ENCODE measurements at places on chromosomes 1 and 21.

DNA sequence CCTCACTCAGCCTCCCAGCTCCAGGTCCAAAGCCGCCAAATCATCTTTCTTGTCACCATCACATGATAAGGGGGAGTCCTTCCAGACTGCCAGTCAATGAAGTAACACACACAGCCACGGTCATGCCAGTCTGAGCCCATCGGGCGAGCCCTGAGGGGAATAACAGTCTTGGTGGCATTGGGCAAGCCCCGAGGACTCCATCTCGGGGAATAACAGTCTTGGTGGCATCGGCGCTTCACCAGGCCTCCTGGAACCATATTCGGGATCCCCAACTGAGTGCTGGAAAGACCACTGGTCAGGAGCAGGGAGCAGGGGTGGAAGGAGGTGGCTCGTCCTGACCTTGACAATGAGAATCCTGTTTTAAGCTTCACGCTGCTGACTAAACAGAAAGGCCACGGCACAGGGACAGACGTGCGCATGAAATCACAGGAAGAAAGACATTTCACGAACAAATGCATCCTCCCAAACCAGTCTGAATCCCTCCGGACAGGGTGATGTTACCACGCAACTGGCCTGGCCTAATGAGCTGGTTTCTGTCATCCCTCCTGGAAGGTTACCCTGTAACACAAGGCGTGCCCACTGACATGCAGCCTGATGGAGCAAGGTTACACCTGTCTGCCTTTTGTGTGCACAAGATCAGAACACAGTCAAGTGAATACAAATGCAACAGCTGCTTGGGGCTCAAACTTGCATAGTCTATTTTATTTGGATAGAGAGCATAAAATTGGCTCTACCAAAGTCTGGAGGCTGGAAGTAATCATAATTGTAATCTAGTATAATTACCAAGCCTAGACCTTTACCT, 517.4 kb downstream of the KIF26B start:
- no peak for DNase-seq

GRCh38 chr1:245418077-245418476, 263.3 kb downstream of the KIF26B start:
- no peak for DNase-seq

DNA sequence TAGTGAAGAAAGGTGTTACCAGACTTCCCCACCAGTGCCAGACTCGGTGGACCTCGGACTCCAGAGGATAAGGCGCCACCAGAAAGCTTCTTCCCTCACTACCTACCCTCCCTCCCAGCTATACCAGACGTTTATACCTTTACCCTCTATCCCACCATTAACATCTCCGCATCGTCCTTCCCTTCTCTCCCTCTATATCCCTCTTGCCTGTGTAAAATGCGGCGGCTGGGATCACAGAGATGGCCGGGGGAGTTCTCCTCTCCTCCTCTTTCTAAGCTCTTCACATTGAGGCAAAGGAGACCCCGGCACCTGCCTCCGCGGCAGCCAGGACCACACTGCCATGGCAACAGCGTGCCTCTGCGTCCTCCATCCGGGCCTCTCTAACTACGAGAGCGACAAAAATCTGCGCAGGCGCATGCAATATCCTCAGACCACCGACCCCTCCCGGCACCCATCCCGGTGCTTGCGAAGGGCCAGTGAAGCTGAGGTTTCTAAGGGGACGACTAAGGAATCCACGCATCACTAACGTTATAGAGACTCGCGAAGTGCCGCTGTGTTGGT, at the start of gene CCDC181:
TSS of gene CCDC181 (minus strand) at position 394 of the 561 bp plus-strand sequence. CDS start 2,547 bp downstream, outside the sequence.
- no peak for DNase-seq

GRCh38 chr1:2522230-2522629, 4.2 kb downstream of the PANK4 start:
- no peak for DNase-seq

DNA sequence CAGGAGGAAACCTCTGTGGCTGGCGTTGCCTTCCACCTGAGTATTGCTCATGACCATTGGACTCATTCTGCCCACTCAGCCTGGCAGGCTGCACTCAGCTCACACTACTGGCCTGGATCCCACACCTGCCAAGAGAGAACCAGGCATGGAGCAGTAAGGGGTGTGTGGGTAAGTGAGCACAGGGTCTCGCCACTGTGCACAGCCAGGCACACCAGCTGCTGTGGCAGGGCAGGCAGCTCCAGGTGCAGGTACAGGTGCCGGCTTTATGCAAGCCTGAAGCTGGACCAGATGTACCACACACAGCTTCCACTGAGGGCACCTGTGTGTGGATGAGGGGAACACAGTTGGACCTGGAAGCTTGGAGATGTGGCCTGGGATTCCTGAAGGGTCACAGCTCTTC, 295.2 kb upstream of the SNX7 start:
- no peak for DNase-seq

GRCh38 chr1:226026833-226027232, 27.7 kb upstream of the SDE2 start:
- no peak for DNase-seq

DNA sequence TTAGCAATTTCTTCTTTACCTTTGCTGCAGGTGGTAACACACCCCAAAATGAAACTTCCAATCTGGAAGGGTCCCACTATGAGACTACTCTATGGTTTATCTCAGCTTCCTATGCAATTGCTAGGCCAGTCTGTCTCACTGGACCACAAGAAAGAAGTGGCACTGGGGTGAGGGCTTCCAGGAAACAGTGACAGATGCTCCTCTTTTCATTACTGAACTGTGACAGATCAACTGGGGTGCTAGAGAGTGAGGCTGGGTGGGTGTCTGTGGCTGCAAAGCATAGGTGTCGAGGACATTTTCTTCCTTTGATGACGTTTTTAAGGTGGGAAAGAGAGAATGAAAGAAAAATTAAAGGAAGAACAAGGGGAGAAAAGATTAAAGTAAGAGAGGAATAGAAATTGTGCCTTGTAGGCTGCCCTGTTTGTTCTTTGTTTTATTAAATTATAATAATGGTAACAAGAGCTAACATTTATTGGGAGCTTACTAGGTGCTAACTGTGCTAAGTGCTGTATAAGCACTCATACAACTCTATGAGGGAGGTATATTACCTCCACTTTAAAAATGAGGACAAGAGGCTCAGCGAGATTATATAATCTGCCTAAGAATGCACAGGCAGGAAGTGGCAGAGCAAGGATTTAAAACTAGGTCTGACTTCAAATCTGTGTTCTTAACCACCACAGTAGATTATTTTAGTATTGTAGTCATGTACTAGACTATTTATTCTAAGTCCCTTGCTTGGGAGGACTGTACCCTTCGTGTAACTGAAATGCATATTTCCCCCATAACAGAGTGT, 27.8 kb upstream of the DMRTA2 start:
- DNase-seq, result no peak

DNA sequence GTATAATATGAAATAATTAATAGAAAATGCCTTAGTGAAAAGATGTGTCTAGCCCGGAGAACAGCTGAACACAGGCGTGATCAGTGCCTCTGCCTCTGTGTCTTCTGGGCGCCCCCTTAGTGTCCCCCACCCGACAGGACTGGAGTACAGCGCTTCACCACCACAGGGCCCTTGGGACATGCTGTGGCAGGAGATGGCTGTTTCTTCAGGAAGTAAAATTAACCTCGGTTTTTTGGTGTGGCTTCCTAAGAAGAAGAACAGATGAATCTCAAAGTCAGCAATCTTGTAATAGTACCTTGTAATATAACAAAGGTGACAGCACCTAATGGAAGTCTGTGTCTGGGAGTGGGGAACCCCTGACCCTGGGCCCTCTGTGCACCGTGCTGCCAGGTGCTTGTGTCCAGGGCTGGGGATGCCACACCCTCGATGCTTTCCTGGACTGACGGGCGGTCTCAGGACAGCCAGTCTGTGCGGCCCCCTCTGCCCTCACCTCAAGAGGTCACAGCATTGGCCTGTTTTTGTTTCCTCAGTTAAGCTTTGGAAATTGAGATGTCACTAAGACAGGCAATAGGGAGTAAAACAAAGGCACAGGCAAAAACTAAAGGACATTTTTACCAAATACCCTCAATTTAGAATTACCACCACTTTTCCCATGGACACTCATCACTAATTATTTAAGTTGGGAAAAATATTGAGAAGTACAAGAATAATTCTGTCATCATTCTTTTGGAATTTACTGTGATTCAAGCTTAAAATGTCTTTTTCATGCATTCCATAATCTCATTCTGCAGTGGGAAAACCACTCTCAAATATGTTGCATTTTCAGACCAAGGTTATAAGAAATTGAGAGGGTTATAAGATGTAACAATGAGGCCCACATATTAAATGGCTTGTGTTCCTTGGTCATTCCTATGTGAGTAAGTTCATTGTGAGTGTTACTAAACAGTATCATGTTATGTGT, 79.3 kb downstream of the ADARB1 start:
- no peak for DNase-seq

- DNase-seq, result no peak
Observed at GRCh38 chr1:204944662-204945061, 74.0 kb downstream of the NFASC start.

DNA sequence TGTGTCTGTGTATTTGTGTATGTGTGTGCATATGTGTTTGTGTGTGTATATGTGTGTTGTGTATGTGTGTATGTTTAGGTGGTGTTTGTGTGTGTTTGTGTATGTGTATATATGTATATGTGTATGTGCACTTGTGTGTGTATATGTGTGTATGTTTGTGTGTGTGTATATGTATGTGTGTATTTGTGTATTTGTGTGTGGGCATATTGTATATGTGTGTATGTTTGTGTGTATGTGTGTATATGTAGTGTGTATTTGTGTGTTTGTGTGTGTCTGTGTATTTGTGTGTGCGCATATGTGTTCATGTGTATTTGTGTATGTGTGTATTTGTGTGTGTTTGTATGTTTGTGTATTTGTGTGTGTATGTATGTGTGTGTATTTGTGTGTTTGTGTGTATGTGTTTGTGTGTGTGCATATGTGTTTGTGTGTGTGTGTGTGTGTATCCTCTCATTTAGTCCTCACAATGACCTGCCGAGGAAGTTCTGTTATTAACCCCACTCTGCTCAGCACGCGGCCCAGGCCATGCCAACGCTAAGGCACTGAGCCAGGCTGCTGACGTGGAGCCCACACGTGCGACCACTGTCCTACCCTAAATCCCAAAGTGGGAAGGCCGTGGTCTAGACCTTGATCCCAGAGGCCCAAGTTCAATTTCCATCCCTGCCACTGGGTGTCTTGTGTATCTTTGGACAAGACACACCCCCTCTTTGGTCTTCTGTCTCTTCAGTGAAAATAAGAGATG, 43.2 kb upstream of the TMEM51 start:
- no peak for DNase-seq

GRCh38 chr1:17193222-17194132, 11.5 kb upstream of the PADI1 start:
- no peak for DNase-seq

DNA sequence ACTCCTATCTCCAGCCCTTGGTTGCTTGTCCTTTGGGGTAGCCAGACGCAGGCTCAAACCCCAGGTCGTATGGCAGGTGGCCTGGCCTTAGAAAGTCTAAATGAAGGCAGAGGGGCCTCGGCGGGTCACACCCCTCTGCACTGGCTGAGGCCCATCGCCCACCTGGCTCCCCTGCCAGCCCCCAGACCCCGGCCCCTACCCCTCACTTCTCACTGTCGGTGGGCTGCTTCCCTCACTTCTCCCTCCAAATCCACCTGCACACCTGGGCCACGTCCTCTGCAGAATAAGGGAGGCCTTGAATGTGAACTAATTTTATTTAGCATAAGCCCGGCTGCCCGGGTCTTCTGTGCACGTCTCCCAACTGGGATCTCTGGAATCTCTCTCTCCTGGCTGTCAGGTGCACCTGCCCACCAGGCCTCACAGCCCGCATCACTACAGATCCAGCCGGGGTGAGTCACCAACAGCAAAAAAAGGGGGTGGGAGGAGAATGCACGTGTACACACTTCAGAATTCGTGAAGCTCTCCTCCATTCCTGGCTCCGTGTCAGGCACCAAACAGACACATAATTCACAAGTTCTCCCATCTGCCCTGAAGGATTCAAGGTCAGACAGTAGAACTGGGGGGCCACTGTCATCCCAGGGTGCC, 107.5 kb upstream of the SIM2 start:
- no peak for DNase-seq

GRCh38 chr1:63914706-63915105, 140.9 kb downstream of the ROR1 start:
- DNase-seq, result no peak

- no peak for DNase-seq
Observed at GRCh38 chr1:201184307-201185122, 6.1 kb upstream of the IGFN1 start.

DNA sequence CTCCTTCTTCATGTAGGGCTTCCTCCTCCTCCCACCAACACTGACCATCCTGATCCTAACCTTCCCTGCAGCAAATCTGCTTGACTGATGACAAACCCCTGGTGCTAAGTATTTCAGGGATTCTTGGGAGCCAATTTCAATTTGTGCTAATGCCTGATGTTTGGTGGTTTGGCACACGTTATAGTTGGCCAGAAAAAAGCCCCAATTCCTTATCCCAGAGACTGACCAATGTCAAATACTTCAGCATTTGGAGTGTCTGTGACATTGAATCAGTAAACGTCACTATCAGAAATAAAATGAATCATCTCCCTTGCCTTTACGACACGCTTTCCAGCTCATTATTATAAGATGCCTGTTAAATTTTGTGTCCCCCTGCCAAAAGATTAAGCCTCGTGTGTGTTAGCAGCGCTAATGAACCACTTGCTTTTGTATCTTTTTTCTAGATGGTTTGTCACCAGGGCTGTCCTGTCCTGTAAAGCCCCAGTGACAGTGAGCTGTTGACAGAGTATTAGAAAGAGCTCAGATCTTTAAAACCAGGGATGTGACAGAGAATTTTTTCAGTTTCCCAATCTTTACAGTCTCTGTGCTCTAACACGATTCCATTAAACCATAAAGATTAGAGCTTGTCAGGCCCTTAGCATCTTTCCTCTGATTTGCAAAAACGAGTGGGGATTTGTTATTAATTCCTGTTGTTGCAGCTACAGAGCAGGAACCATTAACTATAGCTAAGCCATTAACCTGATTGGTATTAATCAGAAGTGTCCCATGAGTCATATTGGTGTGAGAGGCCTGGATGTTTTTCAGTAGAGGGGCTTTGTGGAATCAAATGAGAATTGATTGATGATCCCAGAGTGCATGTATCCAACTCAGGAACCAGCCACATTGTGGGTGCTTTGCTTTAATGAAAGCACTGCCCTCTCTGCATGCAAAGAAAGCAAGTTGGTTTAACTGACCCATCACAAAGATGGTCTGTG, 665.1 kb upstream of the PLXNA2 start:
- DNase-seq, result no peak

DNA sequence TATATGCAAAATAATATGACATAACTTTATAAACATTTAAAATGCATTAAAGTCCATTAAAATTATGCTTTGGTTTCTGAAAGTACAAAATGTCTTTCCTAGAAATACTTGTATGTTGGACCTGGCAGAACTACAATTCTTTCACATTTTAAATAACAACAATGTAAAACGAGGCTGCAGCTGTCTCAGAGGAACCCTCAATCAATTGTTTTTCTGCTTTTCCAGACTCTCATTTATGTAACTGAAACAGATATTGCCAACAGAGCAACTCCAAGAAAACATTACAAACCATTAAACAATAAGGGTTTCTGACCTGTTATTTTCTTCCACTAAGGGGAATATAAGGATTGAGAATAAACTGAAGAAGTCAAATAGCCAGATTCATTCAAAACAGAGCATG, 1193.4 kb downstream of the NCAM2 start:
- DNase-seq, result no peak
